ENCODE measurements at places on chromosomes 2 and 18.

DNA sequence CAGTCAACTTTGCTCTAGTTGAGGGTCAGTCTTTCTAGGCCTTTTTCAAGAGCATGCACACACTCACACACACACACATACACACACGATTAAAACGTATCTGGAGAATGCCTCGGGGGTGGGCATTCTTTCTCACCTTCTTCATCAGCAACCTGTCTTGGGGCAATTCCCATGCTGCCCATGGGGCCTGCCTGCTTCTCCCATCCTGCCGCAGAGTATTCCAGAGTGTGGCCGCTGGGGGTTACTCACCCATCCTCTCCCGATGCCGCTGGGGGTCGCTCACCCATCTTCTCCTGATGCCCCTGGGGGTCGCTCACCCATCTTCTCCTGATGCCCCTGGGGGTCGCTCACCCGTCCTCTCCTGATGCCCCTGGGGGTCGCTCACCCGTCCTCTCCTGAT, 10.8 kb upstream of the ALLC start:
- DNase-seq: no peak

DNA sequence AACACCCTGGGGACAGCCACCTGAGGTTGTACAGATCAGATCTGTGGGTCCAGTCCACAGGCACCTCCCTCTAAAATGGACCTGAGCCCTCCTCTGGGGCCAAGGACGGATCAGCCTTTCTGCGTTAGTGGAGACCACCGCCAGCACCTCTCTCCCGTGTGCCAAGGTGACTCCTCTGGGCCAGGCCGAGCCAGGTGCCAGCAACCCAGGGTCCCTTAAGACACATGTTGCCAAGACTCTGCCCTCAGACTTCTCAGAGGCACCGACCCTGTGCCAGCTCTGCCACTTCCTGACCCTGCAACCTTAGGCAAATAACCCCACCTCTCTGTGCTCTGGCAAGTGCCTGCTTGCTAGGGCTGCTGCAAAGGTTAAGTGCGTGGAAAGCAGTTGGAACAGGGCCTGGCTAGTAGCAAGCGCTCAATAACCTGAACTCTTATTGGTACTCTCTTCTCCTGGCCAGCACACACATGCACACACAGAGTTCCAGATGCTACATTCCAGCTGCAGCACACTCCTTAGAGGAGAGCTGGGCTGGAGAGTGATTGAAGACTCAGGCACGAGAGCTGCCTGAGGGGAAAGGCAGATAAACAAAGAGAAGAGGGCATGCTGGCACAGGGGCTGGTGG, 105.6 kb downstream of the TNS1 start:
- no peak for DNase-seq

DNA sequence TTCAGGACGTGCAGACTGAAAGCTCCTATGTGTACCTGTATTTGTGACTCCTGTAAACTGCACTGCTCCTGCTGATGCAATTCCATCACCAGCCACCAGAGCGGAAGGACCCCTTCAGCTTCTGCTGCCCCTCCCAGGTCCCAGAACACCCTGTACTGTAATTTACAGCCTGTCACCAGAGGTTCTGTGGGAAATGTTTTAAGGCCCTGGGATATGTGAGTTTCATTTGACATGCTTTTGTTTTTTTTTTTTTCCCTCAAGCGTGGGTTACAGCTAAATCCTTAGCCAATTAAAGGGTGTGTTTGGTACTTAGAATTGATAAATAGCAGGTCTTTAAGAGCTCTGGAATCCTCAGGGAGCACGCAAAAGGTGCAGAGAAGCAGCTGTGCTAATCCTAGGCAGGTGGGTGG, 79.4 kb downstream of the KCTD1 start:
- DNase-seq: no peak

DNA sequence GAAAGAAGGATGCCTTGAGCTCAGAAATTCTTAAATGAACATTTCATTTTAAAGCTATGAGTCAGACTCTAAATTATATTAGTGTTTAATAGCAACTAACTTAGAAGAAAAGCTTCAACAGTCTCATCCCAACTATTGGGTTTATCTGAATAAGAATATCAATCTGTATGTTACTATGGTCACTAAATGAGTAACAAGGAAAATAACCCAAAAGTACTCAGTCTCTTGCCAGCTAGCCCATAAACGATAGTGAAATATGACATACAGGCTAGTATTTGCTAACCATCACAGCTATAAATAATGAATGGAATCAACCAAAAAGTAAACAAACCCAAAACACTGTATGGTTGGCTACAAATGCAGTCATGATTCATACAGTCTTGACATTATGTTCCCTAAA, 174.9 kb downstream of the RAB3GAP1 start:
- DNase-seq: peak; percentile 12

DNA sequence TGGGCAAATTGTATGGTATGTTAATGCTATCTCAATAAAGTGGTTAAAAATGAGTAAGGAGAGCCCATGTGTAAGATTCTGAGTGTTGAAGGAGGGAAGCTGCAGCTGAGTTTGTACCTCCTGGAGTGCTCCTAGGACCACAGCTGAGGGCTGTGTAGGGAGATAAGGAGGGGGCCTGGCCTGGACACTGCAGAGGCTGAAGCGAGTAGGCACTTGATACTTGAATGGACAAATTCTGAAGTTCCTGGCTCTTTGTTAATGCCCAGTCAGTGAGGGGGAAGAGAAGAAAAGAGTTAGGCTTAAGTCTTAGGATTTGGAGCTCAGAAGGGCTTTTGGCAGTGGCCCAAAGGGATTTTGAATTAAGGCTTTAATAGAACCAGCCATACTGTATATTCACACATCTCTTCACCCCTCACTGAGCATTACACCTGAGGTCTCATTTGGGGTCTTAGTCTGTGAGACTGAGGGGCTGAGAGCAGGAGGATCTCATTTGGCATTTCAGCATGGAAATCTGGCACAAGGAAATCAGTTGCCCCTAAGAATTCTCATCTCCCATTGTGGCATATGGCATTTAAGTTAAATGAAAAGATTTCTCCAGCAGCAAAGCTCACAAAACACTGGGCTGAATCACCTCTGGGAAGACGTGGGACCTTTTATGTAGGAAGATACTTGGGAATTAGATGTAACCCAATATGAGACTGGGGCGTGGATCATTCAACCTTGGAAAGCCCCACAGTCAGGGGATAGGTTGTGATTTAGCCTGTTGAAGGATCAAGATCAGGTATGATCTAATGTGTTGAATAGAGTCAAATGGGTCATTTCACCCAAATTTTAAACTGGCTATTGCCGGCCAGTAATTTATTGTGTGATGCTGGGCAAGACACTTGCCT, 46.8 kb downstream of the LIPG start:
- no peak for DNase-seq

DNA sequence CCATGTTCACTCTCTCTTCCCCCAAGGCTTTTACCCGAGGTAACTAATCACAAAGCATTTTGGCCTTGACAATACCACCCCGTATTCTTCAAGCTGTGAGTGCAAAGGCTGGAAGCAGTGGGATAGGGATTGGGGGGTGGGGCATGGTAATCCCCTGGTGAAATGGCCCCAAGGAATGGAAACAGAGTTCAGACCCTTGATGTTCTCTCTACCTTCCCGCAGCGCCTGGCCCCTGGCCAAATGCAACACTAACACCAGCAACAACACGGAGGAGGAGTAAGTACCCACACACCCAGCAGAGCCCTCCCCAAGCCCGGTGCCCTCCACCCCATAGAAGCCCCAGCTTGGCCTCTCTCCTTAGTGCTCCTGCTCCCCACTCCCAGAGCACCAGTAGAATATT, 36.9 kb downstream of the CNGA3 start:
- DNase-seq: no peak

DNA sequence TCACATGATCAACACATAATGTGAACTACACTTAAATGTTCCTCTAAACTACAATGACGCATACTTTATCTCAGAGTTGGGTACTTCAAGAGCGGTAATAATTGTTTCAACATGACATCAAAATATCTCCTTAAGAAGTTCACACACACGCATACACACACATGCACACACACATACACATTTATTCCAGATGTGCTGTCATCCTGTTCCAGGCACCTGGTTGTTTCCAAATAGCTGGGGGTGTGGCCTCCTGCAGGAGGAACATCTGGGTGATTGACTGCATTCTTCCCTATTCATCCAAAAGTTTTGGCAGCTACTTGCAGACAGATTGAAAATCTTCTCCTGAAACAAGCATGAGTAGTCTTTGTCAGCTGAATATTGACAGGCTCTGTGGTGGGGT, 37.9 kb upstream of the PIK3C3 start:
- DNase-seq: no peak

- DNase-seq: no peak
Observed at GRCh38 chr2:239768031-239768790, 256.9 kb downstream of the NDUFA10 start.

GRCh38 chr2:82674652-82675051, 1784.4 kb downstream of the SUCLG1 start:
- DNase-seq: no peak

DNA sequence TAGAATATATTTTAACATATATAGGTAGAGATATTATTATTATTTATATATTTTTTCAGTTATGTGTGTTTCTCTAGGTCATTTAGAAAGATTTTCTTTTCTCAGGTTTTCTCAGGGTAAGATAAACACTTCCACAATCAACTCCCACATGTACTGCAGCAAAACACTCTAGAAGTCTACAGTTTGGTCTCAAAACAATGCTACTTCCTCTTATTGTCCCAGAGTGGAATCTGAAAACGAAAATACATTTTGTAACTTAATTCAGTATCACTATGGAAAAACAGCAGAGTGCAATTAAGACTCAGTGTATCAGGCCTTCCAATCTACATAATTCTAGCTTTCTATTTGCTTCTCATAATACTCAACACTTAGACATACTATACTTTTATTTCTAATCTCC, 190.1 kb upstream of the SLC35G4 start:
- no peak for DNase-seq

DNA sequence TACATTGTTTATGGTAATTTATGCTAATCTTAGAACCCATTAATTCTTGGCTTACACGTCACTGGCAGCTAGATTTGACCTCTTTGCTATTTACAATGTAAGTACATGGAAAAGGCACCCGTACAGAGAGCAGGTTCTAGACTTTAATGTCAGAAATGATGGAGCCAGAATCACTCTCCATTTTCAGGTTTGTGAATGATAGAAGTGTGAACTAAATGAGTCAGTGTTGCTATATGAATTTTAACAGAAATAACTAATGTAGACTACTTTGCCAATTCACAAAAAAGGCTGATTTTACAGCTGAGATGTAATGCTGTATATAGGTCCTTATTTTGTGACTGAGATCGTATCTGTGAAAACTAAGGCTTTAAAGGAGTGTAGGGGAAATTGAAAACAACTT, 214.6 kb downstream of the LDLRAD4 start:
- no peak for DNase-seq

GRCh38 chr2:73972846-73973245, 11.9 kb upstream of the TET3 start:
- DNase-seq: no peak
